Glomerular endothelial cell (primary cell): ENCODE measurements at places on chromosomes 7 and 10. TPM values are rescaled to one million over a fixed set of nuclear protein-coding genes. Genes with fewer than 3 reads are reported as not detected.

The GNAI1 gene
- 20.0 and 26.7 TPM in 2 replicates for total RNA-seq

DNA sequence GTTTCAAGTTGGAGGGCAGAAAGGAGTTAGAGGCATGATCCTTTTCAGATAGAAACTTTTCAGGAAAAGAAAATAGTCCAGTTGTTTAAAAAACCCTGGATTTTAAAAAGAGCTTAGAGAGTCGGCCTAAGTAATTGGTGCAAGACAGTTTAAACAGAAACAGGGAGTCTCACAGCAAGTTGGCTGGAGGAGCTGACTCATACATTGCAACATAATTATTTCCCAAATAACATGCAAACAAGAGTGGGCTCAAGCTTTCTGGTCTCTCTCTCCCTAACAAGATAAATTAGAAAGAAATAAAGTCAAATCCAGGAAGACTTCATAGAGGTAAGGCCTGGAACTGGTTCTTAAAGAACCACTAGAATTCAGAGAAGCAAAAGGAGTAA lies 100.3 kb upstream of the AGBL3 start:
- no peak for DNase-seq

The SPDYE1 gene
- total RNA-seq, result not detected in 2 replicates

The HMX2 gene
- not detected in 2 replicates for total RNA-seq

- DNase-seq, result no peak
Measured at GRCh38 chr7:129144095-129144833, at the start of gene TSPAN33. Gene TSPAN33 (plus strand): TSS chr7:129144707. CDS start chr7:129144981, 274 bp downstream.

GRCh38 chr7:26334166-26334859 lies 42.7 kb downstream of the SNX10 start:
- no peak for DNase-seq

DNA sequence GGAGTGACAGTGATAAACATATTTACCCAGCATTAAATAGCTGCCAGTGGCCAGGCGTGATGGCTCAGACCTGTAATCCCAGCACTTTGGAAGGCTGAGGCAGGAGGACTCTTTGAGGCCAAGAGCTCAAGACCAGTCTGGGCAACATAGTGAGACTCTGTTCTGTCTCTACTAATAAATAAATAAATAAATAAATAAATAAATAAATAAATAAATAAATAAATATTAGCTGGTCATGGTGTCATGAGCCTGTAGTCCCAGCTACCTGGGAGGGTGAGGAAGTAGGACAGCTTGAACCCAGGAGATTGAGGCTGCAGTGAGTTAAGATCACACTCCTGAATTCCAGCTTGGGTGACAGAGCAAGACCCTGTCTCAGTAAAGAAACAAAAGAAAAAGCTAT lies 384.0 kb upstream of the ADARB2 start:
- DNase-seq, result no peak
